Stimulated activated CD4-positive, alpha-beta T cell treated with anti-CD3 and anti-CD28 coated beads, Interleukin-2, amount 100 ng/mL, for 48 hours (primary cell): ENCODE measurements at places on chromosomes 16 and 17.
A peak's percentile ranks its signal among the peaks of the same experiment; 100 is the strongest.

DNA sequence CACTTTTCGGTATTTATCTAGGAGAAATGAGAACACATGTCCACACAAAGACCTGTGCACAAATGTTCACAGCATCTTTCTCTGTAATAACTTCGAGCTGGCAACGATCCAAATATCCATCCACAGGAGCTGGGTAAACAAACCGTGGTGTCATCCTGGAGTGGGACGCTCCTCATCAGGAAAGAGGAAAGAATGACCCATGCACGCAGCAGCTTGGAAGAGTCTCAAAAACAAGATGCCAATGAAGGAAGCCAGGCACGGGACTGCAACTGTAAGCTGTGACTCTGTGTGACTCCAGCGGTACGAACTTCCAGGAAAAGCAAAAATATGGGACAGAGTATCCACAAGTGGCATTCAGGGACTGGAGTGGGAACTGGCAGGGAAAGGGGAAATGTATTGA, 36.7 kb upstream of the CIBAR2 start:
- no peak for DNase-seq

- DNase-seq = no peak
Observed at GRCh38 chr17:68468334-68468733, 11.0 kb upstream of the WIPI1 start.

DNA sequence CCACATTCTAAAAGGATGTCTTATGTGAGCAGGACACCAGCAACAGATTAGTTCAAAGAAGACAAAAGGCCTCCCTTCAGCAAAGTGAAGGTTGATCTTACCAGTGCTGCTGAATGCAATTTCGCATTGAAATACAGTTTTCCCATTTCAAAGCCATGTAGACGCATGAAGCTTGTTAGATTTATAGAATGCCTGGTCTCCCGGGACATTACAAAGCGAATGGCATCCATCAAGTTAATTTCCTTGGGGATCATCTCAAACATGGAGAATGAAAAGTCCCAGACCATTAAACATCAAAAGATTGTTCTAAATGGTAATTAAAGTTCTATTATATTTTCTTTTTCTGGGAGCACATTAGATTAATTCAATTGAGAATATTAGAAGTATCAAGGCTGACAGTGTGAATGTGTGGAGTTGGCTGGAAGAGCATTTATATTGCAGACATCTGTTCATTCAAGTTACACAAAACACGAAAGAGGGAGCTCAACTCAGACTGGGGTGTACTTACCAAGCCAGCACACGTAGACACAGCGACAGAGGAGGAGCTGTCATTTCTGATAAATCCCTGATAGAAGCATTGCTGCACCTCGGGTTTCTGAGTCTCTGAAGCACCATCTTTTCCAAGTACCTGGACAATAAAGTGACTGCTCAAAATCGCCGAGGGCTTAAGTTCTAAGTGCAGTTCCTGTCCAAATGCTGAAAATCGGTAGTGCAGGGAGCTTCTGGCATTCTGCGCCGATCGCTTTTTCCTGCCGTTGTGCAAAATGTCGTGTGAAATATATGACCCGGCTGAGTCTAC, 3.8 kb downstream of the ADAMTS18 start:
- DNase-seq = no peak

DNA sequence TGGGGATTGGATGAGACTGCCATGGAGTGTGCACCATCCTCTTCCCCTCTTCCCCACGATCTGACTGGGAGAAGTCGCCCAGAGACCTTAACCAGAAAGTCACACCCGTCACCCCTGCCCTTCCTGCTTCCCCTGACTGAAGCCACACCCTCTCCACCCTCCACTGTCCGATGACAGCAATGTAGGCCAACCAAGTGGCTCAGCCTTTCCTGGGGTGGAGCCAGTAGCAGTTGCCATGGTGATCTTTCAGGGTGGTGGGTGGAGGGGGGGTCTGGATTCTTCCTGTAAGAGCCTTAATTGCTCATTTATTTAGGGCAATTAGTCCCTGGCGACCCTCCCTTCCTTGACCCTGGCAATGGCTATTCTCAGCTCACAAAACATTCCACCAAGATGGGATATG, 37.5 kb upstream of the PHB1 start:
- no peak for DNase-seq

DNA sequence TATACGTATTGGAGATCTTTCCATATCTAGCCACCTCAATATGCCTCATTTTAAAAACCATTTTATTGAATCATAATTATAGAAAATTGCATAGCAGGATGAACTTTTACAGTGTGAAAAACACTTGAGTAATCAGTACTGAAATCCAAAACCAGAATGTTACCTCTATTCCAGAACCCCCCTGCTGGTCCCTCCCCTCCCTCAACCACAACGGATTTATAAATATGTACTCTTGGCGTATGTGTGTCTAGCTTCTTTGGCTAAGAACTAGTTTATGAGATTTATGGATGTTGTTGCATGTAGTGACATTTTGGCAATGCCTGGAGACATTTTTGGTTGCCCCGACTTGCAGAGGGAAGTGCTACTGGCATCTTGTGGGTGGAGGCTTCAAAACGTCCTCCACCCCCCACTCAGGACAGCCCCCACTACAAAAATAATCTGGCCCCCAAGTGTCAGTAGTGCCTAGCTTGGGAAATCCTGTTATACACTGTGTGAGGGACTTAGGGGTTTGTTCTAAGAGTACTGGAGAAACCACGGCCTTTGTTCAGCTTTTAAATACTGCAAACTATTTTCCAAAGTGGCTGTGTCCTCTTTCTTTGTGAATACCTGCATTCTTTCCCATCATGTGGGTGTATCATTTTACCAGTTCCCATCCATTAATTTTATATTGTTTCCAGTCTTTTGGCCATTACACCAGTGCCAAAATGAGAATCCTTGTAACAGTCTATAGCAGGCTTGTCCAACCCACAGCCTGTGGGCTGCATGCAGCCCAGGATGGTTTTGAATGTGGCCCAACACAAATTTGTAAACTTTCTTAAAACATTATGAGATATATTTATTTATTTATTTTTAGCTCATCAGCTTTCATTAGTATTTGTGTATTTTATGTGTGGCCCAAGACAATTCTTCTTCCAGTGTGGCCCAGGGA, 23.7 kb downstream of the ITPRIPL2 start:
- DNase-seq = no peak

GRCh38 chr16:49548325-49548970, 174.8 kb downstream of the C16orf78 start:
- DNase-seq = no peak

- DNase-seq = no peak
Observed at GRCh38 chr17:59798111-59798510, 90.7 kb downstream of the VMP1 start.

DNA sequence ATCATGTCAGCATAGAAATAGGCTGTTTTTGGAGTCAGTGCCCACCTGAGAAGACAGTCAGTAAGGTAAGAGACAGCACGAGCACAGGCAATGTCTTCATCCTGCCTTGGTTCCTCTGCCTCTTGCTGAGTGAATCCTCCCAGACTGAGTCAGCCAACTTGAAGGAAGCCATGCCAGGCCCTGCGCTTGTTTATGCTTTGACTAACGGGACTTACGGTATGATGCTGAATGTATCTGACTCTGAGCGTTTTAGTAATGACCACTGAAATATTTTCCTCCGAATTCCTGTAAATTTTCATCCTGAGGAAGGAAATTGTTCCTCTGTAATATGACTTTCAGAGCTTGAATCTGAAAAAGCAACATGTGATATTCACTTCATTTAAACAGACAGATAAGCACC, 18.0 kb downstream of the C17orf67 start:
- DNase-seq = no peak

GRCh38 chr17:76481071-76481655, 13.8 kb downstream of the AANAT start:
- DNase-seq = no peak

GRCh38 chr16:10575506-10576130, 4.8 kb downstream of the EMP2 start:
- DNase-seq = no peak

GRCh38 chr16:2428051-2428783, 1.0 kb upstream of the CCNF start:
- DNase-seq = no peak

GRCh38 chr16:17607075-17607509, 136.3 kb upstream of the XYLT1 start:
- no peak for DNase-seq

DNA sequence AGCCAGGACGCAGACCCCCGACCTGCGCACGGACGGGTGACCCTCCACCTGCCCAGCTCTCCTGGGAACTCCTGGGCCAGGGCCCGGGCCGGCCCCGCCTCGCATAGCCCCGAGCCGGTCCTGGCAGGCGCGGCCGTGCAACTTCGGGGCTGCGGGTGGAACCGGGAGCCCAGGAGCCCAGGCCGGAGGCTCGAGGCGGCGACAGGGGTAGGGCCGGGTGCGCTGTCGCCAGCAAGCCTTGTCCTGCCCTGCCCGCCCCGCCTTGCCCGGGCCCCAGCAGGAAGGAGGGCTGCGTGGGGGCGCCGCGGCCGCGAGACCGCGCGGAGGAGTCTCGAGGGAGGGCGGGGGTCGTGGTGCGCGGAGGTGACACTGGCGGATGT, 408 bp downstream of the LMF1 start:
- no peak for DNase-seq

DNA sequence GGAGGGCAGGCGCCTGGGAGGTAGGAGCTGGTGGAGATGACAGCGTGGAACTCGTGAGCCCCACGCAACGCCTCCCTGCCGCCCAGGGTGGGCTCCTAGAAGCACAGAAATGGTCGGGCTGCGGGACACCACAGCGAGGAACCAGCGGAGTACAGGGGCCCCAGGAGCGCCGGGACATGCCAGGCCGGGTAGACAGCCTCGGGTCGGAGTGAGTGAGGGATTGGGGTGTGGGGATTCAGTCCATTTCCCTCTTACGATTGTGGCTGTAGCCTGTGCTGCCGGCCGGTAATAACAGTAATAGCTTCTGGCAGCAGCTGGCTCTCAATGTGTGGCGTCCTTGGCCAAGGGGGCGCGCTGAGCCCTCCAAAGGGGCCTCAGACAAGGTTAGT, 12.2 kb upstream of the CES3 start:
- DNase-seq = no peak

DNA sequence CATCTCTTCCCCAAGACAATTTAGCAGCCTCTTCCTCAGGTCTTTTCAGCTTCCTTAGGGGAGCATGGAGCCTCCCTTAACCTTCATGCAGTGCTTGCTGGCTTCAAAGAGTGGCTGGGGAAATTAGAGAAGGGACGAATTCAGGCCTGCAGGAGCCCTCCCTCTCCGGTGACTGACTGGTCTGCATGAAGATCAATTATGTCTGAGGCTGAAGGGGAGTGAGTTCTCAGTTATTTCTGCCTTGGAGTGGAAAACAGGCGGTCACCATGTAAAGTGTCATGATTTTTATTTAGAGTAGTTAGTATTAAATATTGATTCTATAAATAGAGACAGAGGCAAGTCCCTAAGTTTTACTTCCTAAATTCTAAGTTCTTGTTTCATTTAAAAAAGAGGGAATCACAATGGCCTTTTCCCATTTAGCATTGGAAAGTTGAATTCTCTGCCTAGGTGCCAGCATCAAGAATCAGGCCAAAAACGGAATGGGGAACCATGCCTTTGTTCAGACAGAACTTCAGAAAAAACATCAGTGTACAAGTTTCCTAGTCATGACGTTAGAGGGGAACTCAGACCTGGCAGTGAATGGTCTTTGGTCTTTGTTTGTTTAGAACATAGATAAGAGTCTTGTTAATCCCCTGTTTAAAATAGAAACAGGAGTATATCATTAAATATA, 4.4 kb downstream of the GABARAPL2 start:
- no peak for DNase-seq

- no peak for DNase-seq
Observed at GRCh38 chr17:12737740-12738469, 51.4 kb upstream of the ARHGAP44 start.

GRCh38 chr16:84463221-84463620, 41.2 kb downstream of the MEAK7 start:
- DNase-seq = no peak

GRCh38 chr16:12819126-12820117, 15.7 kb upstream of the CPPED1 start:
- DNase-seq = peak; percentile 82

GRCh38 chr17:65220732-65221131, 83.6 kb downstream of the RGS9 start:
- DNase-seq = no peak

DNA sequence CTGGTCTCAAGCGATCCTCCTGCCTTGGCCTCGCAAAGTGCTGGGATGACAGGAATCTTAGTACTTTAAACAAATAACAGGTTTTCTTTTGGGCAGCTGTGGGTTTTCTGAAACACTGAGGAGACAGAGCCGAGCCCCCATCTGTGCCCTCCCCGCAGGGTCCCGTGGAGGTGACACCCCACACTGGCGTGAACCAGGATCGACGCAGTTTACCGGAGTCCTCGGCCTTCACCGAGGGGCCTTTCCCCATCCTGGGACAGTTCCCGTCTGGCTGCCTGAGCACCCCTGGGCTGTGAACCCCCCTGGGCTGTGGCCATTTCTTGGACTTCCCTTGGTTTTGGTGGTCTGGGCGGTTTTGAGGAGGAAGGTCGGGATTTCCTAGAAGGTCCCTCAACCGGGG, 15.3 kb upstream of the GNG13 start:
- DNase-seq = no peak

DNA sequence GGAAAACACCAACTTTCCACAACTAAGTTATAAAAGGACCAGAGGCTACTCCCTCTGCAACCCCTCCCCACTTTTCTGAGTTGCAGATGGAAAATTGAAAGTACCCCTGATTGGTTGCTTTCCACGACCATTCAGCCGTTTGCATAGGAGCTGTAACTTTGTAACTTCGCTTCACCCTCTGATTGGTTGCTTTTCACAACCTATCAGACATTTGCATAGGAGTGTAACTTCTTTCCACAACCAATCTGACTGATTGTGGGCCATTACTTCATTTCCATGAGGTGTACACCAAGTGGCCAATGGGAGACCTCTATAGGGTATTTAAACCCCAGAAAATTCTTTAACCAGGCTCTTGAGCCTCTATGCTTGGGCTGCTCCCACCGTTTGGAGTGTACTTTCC, 644.1 kb downstream of the WWOX start:
- no peak for DNase-seq

DNA sequence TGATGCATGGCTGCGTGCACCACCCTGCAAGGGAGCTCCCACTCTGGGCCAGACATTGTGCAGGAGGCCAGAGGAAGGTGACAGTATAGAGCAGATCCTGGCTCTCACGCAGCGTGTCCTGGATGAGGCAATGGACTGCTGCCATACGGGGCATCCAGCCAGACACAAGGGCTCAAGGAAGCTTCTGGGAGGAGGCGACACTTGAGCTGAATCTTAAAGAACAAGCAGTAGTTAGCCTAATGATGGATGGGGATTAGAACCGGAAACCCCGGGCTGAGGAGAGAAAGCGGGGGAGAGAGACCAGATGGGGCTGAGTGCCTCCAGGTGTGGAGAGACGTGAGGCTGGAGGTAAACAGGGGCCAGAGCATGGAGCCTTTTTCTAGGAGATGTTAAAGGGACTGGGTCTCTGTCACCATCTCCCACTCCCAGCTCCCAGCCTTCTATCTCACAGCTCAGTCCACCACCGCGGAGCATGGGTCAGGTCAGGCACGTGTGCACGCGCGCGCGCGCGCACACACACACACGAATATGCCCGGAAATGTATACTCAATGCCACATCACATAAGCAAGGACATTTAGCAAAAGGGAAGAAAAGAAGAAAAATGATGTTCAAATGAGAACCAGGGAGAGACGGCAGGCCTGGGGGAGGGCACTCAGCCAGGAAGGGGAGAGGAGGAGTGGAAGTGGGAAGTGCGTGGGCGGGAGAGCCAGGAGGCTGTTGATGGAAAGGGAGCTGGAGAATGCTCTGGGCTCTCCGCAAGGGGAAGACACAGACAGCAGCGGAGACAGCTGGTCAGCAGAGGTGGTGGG, 46.3 kb downstream of the CCDC42 start:
- DNase-seq = no peak

GRCh38 chr17:73340093-73340596, 28.3 kb upstream of the CDC42EP4 start:
- no peak for DNase-seq
